ENCODE measurements at places on chromosomes 6 and 20. TPM values are rescaled to one million over a fixed set of nuclear protein-coding genes. Genes with fewer than 3 reads are reported as not detected.

Gene EFCAB8
- polyA plus RNA-seq, result not detected

Gene STMN3
- 13.2 TPM for polyA plus RNA-seq

- DNase-seq, result no peak
- H3K27ac ChIP-seq, result no peak overlapping the region
- peaks cover 13% of the 10 kb centered on the region for H3K27me3 ChIP-seq
- H3K36me3 ChIP-seq, result no peaks in the 10 kb centered on the region
Observed at GRCh38 chr6:16243664-16244063, 5.3 kb downstream of the GMPR start.

GRCh38 chr6:16736856-16737775 lies 24.1 kb downstream of the ATXN1 start:
- peaks cover 42% of the 10 kb centered on the region for H3K4me1 ChIP-seq
- H3K27ac ChIP-seq, result no peak overlapping the region
- no peaks in the 10 kb centered on the region for H3K27me3 ChIP-seq
- peak overlapping the region; percentile 20 for H3K4me3 ChIP-seq
- peaks cover 17% of the 10 kb centered on the region for H3K36me3 ChIP-seq

Measured in CD4-positive, CD25-positive, alpha-beta regulatory T cell (primary cell).